Lung microvascular endothelial cell (primary cell): ENCODE measurements at places on chromosomes 12 and 14. TPM values are rescaled to one million over a fixed set of nuclear protein-coding genes. Genes with fewer than 3 reads are reported as not detected.

The PPP1R1A gene
- not detected in 2 replicates for total RNA-seq

DNA sequence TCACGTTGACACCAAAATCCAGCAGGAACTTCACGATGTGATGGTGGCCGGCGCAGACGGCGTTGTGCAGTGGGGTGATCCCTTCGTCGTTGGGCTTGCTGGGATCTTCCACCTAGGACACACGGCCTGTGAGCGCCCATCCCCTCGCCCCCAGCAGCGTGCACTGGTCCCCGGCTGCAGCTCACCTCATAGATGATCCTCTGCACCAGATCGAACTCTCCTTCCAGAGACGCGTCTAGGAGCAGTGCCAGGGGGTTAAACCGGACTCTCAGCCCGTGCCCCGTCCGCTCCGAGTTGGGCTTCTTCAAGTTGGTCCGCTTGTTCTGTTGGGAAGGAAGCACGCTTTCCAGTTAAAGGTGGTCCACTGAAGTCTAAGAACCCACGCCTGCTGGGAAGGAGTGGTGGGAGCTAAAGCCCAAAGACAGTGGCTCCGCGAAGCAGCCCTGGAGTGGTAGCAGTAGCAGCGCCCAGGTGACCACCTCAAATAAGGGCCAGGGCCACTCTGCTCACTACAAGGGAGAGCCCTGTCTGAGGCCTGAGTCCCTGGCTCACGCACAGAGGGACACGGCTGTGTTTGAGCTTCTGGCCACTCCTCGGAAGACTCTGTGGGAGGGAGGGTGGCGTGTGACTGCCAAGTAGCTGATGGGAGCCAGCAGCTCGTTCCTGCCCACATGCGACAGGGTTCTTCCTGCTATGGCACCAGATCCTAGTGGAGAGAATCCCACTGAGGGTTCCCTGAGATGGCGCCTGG lies 23.3 kb downstream of the ZFYVE21 start:
- no peak for DNase-seq

GRCh38 chr12:126248871-126249403 lies 1183.7 kb downstream of the AACS start:
- no peak for DNase-seq

GRCh38 chr12:20490213-20490612 lies 121.9 kb downstream of the PDE3A start:
- DNase-seq: no peak

- no peak for DNase-seq
Measured at GRCh38 chr12:14268120-14268515, 97.4 kb upstream of the ATF7IP start.
